Activated T-helper 2 cell treated with anti-CD3 and anti-CD28 coated beads, Interferon-gamma antibody, Interleukin-2, Interleukin-4, amounts not matched to agents 10 μg/mL and 5 μg/mL and 100 μg/mL, durations not matched to agents 14 hours and 24 hours and 36 hours (primary cell): ENCODE measurements at places on chromosomes 2 and 18.

- DNase-seq = no peak
These were observed 171.0 kb downstream of the AFF3 start for GRCh38 chr2:99971326-99971900.

DNA sequence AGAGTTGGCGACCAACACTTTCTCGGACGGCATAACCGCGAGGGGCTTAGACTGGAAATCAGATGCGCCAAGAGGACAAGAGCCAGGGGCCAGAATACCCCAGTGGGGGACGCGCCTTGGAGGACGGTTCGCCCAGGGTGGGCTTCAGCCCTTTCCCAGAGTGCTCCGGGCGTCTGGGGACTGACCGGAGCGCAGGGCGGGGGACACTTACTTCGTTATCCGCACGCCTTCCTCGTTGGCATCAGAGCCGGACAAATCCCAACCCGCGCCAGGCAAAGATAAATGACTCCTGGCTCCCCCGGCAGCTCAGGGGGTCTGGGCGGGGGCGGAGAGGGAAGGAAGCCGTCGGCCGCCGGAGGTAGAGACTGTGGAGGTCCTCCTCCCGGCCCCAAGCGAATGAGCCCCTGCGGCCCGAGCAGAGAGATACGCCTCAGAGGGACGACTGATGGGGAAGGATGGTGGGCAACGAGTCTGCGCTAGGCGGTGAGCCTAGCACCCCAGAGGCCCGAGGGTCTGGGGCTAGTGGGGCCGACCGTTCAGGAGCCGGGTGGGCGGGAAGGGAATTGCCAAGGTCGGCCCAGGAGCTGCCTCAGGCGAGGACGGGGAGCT is 4.7 kb upstream of the SATB2 start:
- DNase-seq = no peak

DNA sequence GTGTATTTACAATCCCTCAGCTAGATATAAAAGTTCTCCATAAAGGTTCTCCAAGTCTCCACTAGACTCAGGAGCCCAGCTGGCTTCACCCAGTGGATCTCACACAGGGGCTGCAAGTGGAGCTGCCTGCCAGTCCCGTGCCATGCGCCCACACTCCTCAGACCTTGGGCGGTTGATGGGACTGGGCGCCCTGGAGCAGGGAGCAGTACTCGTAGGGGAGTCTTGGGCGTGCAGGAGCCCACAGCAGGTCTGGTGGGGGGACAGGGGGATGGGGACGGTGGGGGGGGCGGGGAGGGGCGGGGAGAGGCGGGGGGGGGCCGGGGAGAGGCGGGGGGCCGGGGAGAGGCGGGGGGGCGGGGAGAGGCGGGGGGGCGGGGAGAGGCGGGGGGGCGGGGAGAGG is 54.7 kb upstream of the RND3 start:
- no peak for DNase-seq

GRCh38 chr2:222610746-222611145 is 45.1 kb downstream of the FARSB start:
- DNase-seq = no peak

GRCh38 chr2:7083580-7084509 is 166.6 kb downstream of the RNF144A start:
- DNase-seq = no peak

- no peak for DNase-seq
These were observed 1183.2 kb upstream of the ACVR2A start for GRCh38 chr2:146661473-146662096.

- DNase-seq = no peak
These were observed 1.6 kb upstream of the CSRNP3 start for GRCh38 chr2:165467921-165468320.

DNA sequence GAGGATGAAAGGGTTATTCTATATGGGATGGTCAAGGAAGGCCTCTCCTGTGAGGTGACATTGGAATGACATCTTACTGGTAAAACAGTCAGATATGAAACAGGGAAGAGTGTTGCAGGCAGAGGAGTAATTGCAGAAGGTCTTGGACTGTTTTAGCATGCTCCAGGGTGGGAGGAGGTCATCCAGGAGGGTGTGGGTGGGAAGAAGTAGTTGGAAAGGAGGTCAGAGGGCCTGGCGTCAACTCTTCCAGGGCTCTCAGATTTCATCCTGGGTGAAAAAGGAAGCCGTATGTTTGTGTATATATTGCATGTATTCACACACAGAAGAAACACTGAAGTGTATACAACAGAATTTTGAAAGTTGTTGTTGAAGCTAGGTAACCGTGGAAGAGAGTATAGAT is 48.2 kb downstream of the ATP9B start:
- no peak for DNase-seq

DNA sequence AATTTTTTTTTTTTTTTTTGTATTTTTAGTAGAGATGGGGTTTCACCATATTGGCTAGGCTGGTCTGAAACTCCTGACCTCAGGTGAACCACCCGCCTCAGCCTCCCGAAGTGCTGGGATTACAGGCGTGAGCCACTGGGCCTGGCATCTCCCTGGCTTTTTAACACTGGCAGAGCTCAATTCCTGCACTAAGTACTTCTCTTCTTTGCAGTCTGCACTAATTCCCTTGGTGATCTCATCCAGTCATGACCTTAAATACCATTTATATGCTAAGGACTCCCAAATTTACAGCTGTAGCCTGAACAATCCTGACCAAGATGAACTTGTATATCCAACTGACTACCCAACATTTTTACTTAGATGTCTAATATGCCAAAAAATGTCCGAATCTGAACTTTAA is 10.2 kb downstream of the PREPL start:
- DNase-seq = no peak

DNA sequence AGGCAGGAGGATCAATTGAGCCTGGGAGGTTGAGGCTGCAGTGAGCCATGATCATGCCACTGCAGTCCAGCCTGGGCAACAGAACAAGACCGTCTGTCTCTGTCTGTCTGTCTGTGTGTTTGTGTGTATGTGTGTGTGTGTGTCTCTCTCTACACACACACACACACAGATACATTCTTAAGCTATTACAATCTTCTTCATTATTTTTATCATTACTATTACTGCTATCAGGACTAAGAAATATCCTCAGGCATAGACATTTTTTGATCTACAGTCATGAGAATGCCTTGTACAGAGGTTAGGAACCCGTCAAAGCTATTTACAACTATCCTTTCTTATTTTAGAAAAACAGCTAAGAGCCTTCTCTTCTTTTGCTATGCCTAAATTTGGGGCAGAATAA is 207.4 kb downstream of the NEDD4L start:
- DNase-seq = no peak

GRCh38 chr2:18304849-18305248 is 255.6 kb downstream of the RDH14 start:
- DNase-seq = no peak

- no peak for DNase-seq
These were observed 75.8 kb downstream of the ACTR3 start for GRCh38 chr2:113965644-113966043.

DNA sequence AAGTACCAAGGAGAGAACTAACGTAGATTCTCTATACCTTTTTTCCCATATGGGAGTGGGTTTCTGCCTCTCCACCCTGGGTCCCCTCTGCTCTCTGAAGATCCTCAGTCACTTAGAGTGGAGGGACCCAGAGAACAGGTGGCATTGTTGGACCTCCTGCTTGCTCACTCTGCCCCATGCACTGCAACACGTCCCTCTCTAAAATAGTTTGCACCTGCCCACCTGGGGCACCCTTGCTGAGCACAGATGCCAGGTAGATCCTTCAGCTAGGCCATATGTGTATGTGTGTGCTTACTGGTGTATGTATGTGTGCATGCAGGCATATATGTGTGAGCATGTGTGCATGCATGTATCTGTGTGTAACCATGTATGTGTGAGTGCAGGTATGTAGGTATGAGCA is 2.2 kb downstream of the IL36RN start:
- no peak for DNase-seq

DNA sequence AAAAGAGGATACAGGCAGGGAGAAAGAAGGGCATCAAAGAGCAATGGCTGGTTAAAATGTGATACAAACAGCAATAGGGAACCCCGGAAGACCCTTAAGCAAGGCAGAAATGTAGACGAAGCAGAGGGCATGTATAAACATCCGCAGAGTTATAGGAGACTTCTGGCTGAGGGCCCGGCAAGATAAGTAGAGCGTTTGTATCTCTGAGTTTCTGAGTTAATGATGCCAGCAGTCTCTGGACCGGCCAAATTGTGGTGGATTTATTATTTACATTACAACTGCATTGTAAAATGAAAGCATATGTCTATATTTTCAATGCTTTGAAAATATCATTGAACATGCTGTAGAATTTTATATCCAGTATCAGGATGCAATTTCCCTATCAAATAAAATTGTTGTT is 148.0 kb upstream of the KCTD1 start:
- DNase-seq = no peak

GRCh38 chr18:47206945-47207637 is 30.9 kb upstream of the IER3IP1 start:
- DNase-seq = no peak

DNA sequence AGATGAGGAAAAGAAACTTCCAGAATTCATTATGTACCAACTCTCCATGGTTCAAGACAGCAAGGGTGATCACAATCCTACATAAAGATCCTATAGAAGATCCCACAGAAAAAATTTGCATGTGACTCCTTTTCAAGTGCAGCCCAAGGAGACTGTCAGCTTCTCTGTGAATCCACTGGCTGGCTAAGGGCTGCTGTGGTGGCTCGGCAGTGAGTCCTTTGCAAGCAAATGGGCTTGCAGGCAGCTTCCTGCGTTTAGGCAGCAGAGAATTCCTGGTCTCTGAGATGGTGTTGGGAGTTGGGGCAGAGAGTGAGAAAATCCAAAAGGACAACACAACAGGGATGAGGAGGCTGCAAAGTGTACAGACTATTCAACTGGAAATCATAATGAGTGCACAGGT is 43.4 kb downstream of the NABP1 start:
- no peak for DNase-seq

DNA sequence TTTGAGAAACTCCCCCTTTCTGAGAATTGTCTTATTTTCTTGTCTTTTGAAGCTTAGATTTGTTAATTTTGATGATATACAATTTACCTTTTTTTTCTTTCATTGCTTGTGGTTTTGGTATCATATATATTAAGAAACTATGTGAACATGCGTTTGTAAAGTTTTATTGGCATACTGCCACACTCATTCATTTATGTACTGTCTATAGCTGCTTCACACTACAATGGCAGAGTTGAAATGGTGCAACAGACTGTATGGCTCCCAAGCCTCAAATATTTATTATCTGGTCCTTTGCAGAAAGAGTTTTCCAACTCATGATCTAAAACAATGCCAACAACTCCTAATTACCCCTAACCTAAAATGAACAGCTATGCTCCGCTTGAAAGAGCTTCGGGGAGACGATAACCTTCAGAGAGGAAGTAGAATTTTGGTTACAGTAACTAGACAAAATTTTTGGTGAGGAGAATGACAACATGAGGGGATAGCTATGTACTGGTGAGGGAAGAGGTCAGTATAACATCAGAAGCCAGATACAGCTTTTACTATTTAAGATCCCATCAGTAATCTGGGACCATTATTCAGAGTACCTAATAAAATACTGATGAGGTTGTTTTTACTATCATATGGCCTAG is 16.1 kb downstream of the PPP3R1 start:
- no peak for DNase-seq

GRCh38 chr2:20291106-20291564 is 59.5 kb downstream of the PUM2 start:
- DNase-seq = no peak

DNA sequence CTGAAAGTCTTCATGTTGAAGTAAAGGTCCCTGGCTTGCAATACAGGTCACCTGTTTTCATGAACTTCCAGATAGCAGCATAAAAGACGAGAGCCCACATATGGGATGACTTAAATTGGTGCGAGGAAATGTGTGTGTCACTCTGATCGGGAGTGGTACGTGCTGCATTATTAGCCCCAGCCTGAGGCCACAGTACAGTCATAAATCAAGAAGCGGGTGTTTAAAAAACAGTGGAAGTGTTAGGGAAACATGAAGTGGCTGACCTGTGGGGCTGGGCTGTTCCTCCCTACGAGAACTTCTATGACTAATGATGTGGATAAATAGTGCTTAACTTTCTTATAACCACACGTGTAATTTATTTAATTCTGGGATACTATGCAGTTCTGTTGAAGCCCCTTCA is 24.4 kb downstream of the RDH14 start:
- no peak for DNase-seq

DNA sequence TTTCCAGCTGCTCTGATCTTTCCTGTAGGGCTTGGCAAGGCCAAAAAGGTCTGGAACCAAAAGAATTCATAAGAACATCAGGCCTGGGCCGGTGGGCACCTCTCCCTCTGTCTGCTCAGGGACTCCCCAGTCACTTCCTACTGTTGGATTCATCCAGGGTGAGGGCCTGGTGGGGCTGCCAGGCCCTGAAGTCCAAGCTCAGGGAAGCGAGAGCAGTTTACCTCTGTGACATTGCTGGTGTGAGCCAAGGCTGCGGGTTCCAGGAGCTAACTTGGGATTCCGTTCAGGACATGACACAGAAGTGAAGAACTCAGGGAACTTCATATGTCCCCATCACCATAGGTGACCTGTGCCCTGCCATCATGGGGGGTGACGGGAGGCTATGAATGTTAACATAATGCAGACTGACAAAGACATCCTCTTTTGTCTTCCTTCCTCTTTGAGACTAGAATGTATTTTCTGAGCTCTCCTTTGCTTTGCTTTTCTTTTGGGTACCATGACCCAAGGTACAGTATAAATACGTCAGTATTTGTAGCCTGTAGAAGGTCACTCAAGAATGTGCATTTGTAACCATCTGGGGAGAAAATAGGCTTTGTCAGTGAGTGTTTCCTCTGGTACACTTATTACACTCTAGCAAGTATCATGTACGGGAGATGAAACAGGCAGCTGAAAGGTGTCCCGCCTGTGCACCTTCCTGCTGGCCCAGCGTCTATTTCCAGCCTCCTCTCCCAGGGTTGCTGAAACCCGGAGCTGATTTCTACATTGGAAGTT is 130.5 kb upstream of the SLC1A4 start:
- DNase-seq = no peak

DNA sequence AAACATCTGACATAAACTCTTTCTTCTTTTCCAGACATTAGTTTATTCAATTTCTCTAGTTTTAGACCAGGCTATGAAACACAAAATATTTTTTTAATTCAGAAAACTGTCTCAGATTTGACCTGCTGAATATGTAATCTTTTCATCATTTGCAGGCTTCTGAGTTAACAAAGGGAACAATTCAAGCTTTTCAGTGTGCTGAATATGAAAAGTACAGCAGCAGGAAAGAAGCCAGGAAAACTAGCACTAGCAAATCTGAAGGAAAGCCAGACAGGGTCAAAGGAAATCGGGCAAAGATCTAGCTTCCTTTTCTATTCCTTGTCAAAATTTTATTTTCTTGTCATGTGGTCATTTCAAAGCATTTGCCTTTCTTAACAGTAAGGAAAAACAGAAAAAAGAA is 35.3 kb downstream of the ACVR1C start:
- no peak for DNase-seq

DNA sequence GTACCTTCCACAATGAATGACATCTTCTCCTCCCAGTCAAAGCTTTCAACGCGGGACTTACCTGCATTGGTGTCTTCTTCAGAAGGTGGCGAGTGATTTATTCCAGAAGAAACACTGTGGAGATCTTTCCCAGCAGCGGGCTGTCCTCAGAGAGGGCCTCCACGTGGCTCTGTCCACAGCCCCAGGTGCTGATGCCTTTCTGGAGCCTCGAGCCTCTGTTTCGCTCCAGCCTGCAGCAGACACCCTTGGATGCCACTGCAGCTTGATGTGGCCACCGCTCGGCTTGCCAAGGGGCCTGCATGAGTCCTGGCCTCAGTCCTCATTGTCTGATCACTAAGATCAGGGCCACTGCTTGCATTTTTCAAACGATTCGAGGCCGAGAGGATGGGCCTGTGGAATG is 46.6 kb upstream of the GALR1 start:
- no peak for DNase-seq

GRCh38 chr2:26591619-26592505 is 49.3 kb downstream of the CIB4 start:
- no peak for DNase-seq

GRCh38 chr2:47196046-47196445 is 40.9 kb upstream of the STPG4 start:
- no peak for DNase-seq
